Esophagus squamous epithelium (tissue), 5 donors: ENCODE measurements at places on chromosomes 5 and 9.

GRCh38 chr9:35882996-35883395 lies 12.8 kb upstream of the OR13J1 start:
- no peak for DNase-seq

DNA sequence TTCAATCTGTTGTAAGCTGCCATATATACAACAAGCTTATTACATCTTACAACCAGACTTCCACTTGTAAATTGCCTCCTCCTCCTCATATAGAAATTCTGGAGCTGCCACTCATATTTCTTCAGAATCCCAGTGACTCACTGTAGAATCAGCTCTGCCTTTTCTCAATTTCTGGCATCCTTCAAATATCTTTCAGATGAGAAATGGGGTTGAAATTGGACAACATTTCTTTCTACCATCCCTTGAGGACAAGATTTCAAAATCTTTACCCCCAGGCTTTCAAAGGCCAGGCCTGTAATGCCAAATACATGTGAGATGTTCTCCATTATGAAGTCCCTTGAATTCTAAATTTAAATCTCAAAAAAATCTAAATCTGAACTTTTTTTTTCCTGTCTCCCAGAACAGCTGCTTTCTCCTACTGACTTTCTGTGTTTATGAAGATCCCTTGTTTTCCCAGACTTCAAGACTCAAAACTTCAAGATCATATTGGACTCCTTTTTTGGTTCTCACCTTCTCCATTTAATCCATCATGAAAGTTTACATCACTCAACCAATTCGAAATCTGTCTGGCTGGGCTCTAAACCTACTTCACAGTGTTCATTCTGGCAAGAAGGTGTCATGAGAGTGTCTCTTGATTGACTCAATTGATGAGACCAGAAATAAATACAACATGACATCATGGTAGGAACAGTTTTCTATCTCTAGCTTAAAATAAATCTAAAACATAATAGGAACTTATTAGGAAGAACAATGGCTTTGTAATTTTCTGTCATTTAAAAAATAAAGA lies 109.8 kb downstream of the HMHB1 start:
- no peak for DNase-seq

- DNase-seq = no peak
These were observed 130.9 kb downstream of the DOCK2 start for GRCh38 chr5:169767938-169768337.

- no peak for DNase-seq
These were observed 93.6 kb upstream of the TSLP start for GRCh38 chr5:110977915-110978314.

DNA sequence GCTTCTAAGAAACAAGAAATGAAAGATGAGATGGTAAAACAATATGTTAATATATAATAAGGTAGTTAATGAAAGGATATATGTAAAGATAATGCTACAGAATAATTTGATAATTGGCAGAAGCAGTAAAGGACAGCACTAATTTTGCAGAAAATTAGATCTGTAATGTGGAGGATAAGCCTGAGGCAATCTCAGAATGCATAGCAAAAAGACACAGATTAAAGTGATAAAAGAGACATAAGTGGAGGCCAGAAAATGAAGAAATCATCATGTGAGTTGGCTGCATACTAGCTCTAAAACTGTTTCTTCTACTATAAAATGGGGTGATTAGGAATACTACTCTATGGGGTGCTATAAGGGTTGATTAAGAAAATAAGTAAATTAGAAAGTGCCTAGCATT lies 225.9 kb downstream of the SEC61B start:
- no peak for DNase-seq

- no peak for DNase-seq
These were observed 229.2 kb upstream of the MPDZ start for GRCh38 chr9:13508681-13509080.

GRCh38 chr9:127921557-127922120 lies 4.8 kb upstream of the ST6GALNAC4 start:
- no peak for DNase-seq

GRCh38 chr9:131627326-131627647 lies 82.0 kb downstream of the PRRT1B start:
- no peak for DNase-seq

DNA sequence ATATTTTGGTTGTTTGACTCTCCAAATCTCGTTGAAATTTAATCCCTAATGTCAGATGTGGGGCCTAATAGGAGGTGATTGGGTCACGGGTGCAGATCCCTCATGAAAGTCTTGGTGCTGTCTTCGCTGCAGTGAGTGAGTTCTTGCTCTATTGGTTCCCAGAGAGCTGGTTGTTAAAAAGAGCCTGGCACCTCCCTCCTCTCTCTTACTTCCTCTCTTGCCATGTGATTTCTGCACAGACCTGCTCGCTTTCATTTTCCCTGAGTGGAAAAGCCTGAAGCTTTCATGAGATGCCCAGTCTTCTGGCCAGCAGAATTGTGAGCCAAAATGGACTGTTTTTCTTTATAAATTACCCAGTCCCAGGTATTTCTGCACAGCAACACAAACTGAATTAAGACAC lies 221.6 kb downstream of the MAT2B start:
- no peak for DNase-seq

DNA sequence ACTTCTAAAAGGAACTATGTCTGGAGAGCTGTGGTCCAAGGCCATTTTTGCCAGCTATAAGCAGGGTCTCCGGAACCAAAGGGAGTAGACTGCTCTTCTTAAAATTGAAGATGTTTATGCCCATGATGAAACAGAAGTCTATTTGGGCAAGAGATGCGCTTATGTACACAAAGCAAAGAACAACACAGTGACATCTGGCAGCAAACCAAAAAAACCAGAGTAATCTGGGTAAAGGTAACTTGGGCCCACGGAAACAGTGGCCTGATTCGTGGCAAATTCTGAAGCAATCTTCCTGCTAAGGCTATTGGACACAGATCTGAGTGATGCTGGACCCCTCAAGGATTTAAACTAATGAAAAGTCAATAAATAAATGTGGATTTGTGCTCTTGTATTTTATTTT lies 29.7 kb upstream of the GLDC start:
- no peak for DNase-seq

GRCh38 chr9:123654994-123655637 lies 274.8 kb downstream of the DENND1A start:
- DNase-seq = no peak

DNA sequence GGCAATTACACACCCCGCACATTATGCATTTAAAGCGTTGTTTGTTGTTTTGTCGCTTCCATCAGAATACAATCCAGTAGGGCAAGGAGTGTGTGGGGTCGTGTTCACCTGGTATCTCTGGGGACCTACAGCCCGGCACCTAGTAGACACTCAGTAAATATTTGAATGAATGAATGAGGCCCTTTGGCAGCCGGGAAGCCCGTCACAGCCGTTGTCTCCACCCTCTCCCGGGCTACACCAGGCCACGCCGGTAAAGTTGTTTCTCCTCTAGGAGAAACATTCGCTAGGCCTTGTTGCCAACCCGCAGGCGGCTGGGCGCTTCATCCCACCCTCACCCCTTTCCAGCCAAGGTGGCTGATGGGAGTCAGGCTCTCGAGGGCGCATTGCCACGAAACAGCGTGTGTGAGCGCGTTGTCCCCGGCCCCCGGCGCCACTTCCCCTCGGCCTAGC lies 876 bp upstream of the JAK2 start:
- DNase-seq = no peak

GRCh38 chr5:14178671-14179211 lies 35.6 kb downstream of the TRIO start:
- DNase-seq = no peak

GRCh38 chr9:115739096-115739875 lies 414.3 kb upstream of the PAPPA start:
- DNase-seq = no peak

DNA sequence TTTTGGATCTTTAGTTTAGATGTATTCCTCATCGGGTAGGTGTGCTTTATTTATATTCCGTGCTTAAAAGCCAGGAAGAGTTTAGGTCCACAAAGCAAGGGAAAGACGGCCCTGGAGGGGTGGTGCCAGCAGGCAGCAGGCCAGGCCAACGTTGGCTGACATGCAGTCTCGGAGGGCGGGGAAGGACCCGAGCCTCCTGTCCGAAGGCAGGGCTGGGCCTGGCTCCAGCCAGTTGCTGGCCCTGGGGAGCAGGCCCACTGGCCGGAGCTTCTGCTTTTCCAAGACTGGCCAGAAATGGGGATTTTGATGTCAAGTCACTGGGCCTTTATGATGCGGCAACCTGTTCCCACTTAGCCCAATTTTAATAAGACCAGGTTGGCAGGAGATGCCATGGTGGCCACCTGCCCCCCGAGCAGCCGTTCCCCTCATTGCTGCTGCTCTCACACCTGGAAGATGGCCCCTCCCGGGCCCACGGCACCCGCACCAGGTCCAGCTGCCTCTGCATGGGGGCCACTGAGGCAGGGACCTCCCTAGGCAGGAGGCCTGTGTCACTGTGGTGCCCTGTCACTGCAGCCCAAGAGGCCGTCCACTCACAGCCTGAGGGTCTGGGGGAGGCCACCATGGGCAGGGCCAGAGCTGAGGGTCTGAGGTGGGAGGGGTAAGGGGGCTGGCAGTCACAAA lies 23.2 kb downstream of the LPCAT1 start:
- DNase-seq = no peak

DNA sequence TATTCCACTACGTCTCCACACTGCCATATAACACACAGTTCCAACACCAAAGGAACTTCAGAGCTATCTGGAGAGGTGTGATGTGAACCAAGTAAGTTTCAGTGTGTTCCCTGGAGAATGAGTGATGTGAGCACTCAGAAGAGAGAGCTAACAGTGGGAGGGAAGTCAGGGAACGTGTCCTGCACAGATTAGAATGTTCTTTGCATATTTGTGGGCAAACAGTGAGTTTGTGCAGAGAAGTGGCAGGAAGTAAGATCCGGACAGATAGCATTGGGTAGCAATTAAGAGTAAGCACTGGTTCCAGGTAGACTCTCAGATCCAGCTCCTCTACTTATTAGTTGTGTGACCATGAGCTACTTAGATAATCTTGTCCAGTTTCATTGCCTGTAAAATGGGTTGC lies 206.4 kb downstream of the PDZD2 start:
- DNase-seq = no peak

GRCh38 chr5:65009207-65009606 lies 240.5 kb downstream of the CWC27 start:
- no peak for DNase-seq

GRCh38 chr5:140673187-140673976 lies at the start of gene DND1:
Gene DND1 (minus strand): TSS chr5:140673576. CDS start chr5:140673542, 34 bp downstream.
- no peak for DNase-seq

GRCh38 chr9:138078846-138079245 lies 201.3 kb downstream of the CACNA1B start:
- DNase-seq = no peak

- DNase-seq = no peak
These were observed 26.4 kb upstream of the TTC39B start for GRCh38 chr9:15333376-15333881.

DNA sequence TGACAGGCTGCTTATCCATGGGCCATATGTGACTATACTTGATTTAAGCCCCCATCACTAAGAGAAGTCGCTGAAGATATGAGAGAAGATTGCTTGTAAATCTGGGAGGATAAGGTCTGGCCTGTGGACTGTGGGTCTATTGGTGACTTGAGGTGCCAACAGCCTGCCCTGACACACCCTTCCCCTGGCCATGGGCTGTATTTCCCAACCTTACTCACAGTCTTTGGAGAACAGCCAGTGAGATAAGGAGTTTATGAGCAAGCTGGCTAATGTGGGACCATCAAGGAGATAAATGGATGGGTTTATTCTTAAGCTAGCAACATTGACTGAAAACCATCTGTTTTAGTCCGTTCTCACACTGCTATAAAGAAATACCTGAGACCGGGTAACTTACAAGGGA lies 231.3 kb downstream of the ZSWIM6 start:
- DNase-seq = no peak

DNA sequence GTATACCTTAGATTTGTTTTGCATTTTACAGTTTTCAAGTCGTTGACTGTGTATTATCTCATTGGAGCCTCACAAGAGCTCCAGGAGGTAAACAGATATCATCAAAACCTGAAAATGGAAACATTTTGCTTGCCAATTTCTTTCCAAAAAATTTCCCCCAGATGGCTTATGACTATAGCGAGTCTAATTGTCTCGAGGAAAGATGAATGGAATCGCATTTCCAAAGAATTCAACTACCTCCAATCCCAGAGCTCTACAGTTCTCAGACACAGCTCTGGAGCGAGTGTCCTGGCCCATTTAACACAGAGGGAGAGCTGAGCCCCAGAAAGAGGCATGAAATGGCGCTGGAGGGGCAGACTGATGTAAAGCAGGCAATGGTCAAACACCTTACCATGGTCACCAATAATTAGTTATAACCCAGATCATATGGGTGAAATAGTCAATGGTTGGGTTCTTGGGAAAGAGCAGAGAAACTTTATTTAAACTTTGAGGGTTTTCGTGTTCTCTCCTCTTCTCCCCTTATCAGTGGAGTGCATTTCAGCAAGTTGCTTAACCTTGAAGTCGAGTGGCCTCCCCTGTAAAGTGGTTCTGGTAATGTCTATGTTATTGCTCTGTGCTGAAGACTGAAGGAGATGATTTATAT lies 168.2 kb downstream of the ZDHHC21 start:
- DNase-seq = no peak

GRCh38 chr5:152688561-152689249 lies 283.6 kb upstream of the NMUR2 start:
- no peak for DNase-seq

- DNase-seq = no peak
These were observed 36.9 kb upstream of the PIP5K1B start for GRCh38 chr9:68668127-68668526.

- DNase-seq = no peak
These were observed 8.0 kb downstream of the B4GALT1 start for GRCh38 chr9:33158843-33159776.

GRCh38 chr5:40402007-40402364 lies 277.7 kb upstream of the PTGER4 start:
- DNase-seq = no peak

GRCh38 chr5:134435560-134435959 lies 23.9 kb upstream of the CDKN2AIPNL start:
- no peak for DNase-seq
